ENCODE measurements at places on chromosomes 4 and X.

DNA sequence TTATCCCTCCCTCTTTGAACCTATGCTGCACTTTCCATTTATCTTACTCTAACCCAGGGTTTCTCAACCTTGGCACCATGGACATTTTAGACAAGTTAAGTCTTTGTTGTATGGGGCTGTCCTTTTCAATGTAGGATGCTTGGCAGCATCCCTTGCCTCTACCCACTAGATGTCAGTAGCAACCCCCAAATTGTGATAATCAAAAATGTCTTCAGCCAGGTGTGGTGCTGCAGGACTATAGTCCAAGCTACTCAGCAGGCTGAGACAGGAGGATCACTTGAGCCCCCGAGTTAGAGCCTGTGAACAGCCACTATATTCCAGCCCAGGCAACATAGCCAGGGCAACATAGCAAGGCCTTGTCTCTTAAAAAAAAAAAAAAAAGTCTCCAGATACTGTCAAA lies 7.0 kb downstream of the LRCH2 start:
- no peak for DNase-seq

DNA sequence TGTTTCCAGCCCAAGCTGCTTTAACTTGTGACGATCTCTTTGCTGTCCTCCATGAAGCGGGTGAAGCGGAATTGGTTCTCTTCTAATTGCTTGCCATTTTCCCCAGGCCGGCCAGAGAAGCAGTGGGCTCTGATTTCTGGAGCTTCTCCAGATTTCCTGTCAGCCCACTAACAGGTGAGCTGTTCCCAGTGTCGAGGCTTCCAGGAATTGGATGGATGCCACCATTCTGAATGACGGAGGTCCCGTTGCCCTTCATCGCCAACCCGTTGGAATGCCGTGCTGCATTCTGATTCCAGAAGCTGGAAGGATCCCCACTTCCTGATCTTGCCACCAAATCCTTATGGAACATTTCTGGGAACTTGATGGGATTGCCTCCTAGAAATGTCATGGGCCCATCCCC lies 31.0 kb downstream of the PAGE1 start:
- DNase-seq, result no peak

DNA sequence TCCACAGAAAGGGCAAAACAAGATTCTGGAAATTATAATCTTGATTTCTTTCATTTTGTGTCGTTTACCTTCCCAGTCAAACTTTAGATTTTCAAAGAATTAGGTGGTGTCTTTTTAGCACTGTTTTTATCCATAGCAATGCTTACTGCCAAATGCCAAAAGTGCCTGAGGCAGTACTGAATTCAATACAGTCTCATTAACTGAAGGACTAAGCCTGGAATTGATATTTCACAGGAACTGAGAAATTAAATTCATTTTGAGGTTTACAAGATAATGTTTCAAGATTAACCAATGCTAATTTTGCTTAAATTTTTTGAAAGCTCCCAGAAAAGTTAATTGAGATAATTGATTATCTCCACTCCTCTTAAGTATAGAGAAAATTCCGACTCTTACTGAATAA lies 68.8 kb upstream of the ARHGAP24 start:
- no peak for DNase-seq

DNA sequence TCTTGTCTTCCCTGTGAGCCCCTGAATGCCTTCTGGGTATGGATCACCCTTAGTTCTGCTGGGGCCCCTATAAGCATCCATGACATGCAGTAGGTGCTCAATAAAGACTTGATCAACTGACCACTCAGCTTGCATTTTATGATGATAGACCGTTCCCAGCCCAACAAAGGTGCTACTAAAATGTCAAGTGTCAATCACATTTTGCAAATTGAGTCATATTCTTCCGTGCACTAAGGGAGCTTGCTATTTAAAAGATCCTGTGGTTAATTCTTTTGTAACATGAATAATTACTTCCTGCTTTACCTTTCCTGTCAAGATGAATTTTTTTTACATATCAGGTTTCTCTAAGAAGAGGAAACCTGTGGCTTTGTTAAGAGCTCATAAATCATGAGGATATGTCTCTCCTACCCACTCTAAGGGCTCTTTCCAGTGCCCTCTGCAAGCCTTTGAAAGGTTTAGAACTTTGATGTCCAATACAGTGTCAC lies 47.6 kb downstream of the SH3KBP1 start:
- DNase-seq, result no peak

Data from hippocampal formation (tissue), 2 donors.